ENCODE measurements at places on chromosomes 16 and 17. TPM values are rescaled to one million over a fixed set of nuclear protein-coding genes. Genes with fewer than 3 reads are reported as not detected.

GRCh38 chr17:48048384-48049126 lies 396 bp downstream of the NFE2L1 start:
- H3K36me3 ChIP-seq, result peaks cover 9% of the 10 kb centered on the region
- H3K27me3 ChIP-seq, result no peaks in the 10 kb centered on the region
- H3K4me1 ChIP-seq, result peaks cover 69% of the 10 kb centered on the region
- peak overlapping the region; percentile 85 for H3K4me3 ChIP-seq
- DNase-seq, result no peak

- no peak overlapping the region for H3K27ac ChIP-seq
- H3K27me3 ChIP-seq, result no peaks in the 10 kb centered on the region
- peaks cover 17% of the 10 kb centered on the region for H3K4me1 ChIP-seq
- no peak for DNase-seq
- peaks cover 29% of the 10 kb centered on the region for H3K36me3 ChIP-seq
These were observed 40.6 kb downstream of the EMP2 start for GRCh38 chr16:10539793-10540192.

DNA sequence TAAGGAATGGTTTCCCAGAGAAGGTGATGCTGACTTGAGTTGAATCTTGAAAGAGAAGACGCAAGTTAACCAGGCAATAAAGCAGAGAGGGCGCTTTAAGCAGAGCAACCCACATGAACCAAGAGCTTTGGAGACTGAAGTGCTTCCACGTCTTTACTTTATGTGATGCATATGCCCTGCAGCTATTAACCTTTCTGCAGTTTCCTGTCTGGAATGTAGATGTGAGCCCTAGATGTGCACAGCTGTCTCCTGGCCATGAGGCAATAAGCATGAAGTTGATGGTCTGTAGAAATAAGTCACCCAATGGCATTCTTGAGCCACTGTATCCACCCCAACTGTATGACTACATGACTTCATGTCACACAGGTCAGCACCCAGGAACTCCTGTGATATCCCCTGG lies 5.7 kb upstream of the CHST4 start:
- H3K27ac ChIP-seq, result no peak overlapping the region
- peaks cover 31% of the 10 kb centered on the region for H3K27me3 ChIP-seq
- peaks cover 5% of the 10 kb centered on the region for H3K4me1 ChIP-seq

GRCh38 chr17:21125862-21126261 lies 902 bp upstream of the DHRS7B start:
- no peak for DNase-seq
- H3K27ac ChIP-seq, result no peak overlapping the region
- H3K4me1 ChIP-seq, result peaks cover 16% of the 10 kb centered on the region
- H3K27me3 ChIP-seq, result peaks cover 27% of the 10 kb centered on the region
- peak overlapping the region; percentile 91 for H3K4me3 ChIP-seq

- peaks cover 28% of the 10 kb centered on the region for H3K36me3 ChIP-seq
- H3K4me1 ChIP-seq, result no peaks in the 10 kb centered on the region
- no peak overlapping the region for H3K4me3 ChIP-seq
- no peak for DNase-seq
- H3K27ac ChIP-seq, result no peak overlapping the region
These were observed 14.9 kb upstream of the CLEC18A start for GRCh38 chr16:69936252-69936651.

DNA sequence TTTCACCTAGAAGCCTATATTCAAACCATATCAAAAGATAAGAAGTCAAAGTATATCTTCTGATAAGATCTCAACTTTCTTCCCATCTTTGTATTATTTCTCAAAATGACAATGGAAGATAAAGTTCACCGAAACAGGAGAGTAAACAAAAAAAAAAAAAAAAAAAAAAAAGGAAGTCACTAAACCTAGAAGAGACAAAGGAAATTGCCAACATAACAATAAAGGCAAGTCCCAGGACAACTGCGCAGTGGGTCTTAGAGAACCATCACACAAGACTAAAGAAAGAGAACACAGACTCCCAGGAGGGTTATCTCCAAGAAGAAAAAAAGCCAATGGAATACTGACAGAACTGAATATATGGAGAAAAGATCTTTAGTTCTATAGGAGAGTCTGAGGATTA lies 65.7 kb downstream of the SMURF2 start:
- no peak overlapping the region for H3K27ac ChIP-seq
- peaks cover 18% of the 10 kb centered on the region for H3K36me3 ChIP-seq
- no peak for DNase-seq
- no peaks in the 10 kb centered on the region for H3K4me1 ChIP-seq
- no peak overlapping the region for H3K4me3 ChIP-seq

- peaks cover 18% of the 10 kb centered on the region for H3K36me3 ChIP-seq
- H3K27me3 ChIP-seq, result no peaks in the 10 kb centered on the region
- H3K4me1 ChIP-seq, result peaks cover 36% of the 10 kb centered on the region
These were observed at the start of gene PROCA1 for GRCh38 chr17:28711723-28712031. TSS of gene PROCA1 (minus strand) at chr17:28711888. CDS start at chr17:28711660, 228 bp downstream.

TERB1 gene
- 0.49 TPM for total RNA-seq

DNA sequence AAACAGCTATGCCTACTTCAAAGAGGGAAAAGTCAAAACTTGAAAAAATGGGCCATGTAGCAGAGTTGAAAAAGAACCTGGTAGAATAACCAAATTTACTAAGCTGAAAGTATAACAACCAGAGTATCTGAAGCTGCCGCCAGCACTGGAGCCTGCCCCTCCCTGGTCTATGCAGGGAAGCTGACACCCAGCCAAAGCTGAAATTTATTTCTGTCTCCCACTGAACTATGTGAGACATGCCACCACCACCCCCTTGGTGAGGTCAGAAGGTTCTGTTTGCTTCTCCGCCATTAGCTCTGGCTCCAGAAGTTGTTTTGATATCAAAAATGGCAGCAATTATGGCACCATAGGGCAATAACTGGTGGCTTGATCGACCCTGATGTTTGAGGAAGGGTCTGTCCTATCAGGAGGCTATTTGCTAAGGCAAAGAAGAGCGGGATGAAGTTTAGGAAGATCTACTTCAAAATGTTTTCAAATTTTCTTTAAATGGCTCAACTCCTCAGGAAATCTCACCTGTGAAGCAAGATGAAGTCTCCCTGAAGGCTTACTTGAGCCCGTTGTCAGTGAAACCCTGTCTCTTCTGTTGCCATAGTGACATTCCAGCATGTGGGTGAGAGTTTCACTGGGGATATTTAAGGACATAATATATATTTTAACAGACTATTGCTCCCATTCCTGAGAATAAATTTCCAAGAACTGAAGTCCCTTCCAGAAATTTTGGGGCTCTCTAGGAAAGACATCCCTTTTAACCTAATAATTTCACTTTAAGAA lies 122.0 kb downstream of the COPRS start:
- no peaks in the 10 kb centered on the region for H3K36me3 ChIP-seq
- H3K27ac ChIP-seq, result no peak overlapping the region
- peaks cover 11% of the 10 kb centered on the region for H3K4me1 ChIP-seq
- DNase-seq, result no peak
- no peak overlapping the region for H3K4me3 ChIP-seq

GRCh38 chr17:45104029-45104428 lies 28.3 kb downstream of the PLCD3 start:
- H3K27ac ChIP-seq, result no peak overlapping the region
- peaks cover 23% of the 10 kb centered on the region for H3K36me3 ChIP-seq
- peaks cover 26% of the 10 kb centered on the region for H3K4me1 ChIP-seq

- H3K27me3 ChIP-seq, result no peaks in the 10 kb centered on the region
- H3K36me3 ChIP-seq, result no peaks in the 10 kb centered on the region
- no peak for DNase-seq
- H3K4me1 ChIP-seq, result peaks cover 11% of the 10 kb centered on the region
These were observed 36.0 kb upstream of the KLHDC4 start for GRCh38 chr16:87801679-87802259.

C17orf113 gene
- 4.4 TPM for total RNA-seq

TBCD gene
- 117 TPM for total RNA-seq

- H3K4me3 ChIP-seq, result peak overlapping the region; percentile 96
- peaks cover 30% of the 10 kb centered on the region for H3K4me1 ChIP-seq
- H3K27me3 ChIP-seq, result no peaks in the 10 kb centered on the region
- peak overlapping the region; percentile 96 for H3K27ac ChIP-seq
- DNase-seq, result peak; percentile 86
- H3K36me3 ChIP-seq, result peaks cover 9% of the 10 kb centered on the region
These were observed 408 bp upstream of the KPNA2 start for GRCh38 chr17:68035131-68035522.

SPATA32 gene
- total RNA-seq, result not detected

CPHXL2 gene
- total RNA-seq, result not detected

DNA sequence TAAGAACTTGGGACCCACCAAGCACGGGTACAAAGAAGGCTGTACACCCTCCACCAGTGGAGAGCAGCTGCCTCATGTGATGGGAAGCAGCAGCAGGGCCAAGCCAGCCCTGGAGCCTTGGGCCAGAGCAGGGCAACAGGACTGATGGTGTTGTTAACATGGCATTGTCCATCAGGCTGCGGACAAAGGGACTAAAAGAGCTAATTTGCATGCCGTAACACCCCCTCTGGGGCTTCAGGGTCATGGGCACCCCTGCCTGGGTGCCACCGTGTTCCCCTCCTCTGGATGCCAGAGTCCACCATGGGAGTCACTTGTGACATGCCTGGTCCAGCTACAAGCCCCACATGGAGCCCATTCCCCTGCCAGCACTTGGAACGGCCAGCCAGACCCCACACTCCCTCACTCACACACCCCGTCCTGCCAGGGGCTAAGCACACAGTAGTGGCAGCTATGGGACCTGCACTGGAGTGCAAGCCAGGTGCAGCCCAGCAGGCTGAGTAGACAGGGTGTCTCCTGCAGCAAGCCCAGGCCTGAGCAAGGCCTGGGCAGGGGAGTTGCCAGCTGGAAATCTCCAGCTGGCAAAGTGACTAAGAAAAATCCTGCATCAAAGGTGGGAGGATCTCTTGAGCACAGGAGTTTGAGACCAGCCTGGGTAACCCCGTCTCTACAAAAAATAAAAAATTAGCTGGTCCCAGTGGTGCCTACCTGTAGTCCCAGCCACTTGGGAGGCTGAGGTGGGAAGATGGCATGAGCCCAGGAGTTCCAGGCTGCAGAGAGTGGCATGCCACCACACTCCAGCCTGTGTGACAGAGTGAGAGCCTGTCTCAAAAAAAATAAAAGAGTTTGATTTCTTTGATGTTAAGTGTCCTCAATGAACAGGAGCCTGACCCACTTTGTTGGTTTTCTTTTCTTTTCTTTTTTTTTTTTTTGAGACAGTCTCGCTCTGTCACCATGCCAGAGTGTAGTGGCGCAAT lies 33.7 kb downstream of the NOL11 start:
- H3K4me3 ChIP-seq, result no peak overlapping the region
- H3K36me3 ChIP-seq, result peaks cover 24% of the 10 kb centered on the region
- H3K4me1 ChIP-seq, result no peaks in the 10 kb centered on the region
- H3K27ac ChIP-seq, result no peak overlapping the region
- DNase-seq, result no peak

DNA sequence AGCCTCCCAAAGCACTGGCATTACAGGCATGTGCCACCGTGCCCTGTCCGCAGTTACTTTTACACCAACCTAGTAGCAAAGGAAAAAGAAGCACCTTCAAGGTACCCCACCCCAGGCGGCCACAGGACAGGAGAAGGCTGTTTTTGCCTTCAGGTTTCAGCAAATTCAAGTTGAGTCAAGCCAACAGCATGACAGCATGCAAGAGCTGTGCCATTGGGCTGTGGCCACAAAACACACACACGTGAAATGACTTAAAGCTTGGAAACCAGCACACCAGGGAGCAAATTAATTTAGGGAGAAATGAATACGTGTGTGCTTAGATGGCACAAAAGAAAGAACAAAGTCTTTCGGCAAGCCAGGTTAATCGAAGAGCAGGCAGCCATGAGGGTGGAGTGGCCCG lies 39.7 kb downstream of the ERCC4 start:
- no peak for DNase-seq
- no peaks in the 10 kb centered on the region for H3K36me3 ChIP-seq
- peaks cover 14% of the 10 kb centered on the region for H3K27me3 ChIP-seq
- no peak overlapping the region for H3K4me3 ChIP-seq
- H3K4me1 ChIP-seq, result peaks cover 38% of the 10 kb centered on the region

DNA sequence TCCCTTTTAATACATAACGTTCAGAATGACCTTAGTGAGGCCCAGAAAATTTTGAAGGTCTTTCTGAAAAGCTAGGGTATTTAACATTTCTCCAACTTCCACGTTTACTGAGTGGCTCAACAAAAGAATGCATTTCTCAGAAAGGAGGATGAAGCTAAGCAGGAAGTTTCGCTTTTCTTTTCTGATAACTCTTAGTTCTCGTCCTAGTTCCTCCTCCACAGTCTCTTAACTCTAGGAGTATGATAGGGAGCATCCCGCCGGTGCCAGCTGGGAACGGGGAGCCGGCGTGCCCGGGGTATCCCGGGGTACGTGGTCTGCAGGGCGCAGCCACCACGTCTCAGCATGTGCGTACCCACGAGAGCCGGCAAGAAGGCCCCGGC lies 363 bp downstream of the KARS1 start:
- peak overlapping the region; percentile 99 for H3K27ac ChIP-seq
- peaks cover 4% of the 10 kb centered on the region for H3K36me3 ChIP-seq

CRK gene
- total RNA-seq, result 41.3 TPM

CCDC154 gene
- 3.9 TPM for total RNA-seq

Measured in mesothelial cell of epicardium (in vitro differentiated cells).